ENCODE measurements at places on chromosomes 2 and 18.
A peak's percentile ranks its signal among the peaks of the same experiment; 100 is the strongest.

DNA sequence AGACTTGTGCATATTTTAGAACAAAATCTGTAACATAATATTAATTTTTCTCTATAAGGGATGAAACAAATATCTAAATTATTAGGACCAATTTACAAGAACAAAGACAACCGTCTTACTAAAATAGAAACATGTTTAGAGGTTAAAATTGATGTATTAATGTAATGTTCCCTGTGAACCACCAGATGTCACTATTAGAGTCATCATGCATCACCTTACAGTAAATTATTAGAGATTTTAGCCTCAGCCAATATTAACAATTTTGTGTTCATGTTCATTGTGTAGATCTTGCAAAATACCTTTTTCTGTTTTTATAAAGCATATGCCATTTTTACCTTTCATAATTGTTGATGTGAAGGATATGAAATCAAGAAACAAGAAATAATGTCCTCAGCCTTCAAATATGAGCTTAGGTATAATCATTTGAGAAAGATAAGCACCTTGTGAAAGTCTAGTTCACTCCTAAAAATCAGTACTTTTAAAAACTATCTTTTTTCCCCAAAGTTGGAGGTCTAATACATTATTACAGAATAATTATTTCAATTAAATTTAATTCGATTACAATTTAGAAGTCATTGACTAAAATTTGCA, 344.3 kb upstream of the KCNH7 start:
- DNase-seq = no peak

GRCh38 chr2:215787025-215787424, 226.3 kb downstream of the MREG start:
- DNase-seq = no peak

GRCh38 chr18:3652380-3653262, 202.6 kb downstream of the TGIF1 start:
- DNase-seq = peak; percentile 29

GRCh38 chr2:114113518-114113917, 223.6 kb downstream of the ACTR3 start:
- no peak for DNase-seq

DNA sequence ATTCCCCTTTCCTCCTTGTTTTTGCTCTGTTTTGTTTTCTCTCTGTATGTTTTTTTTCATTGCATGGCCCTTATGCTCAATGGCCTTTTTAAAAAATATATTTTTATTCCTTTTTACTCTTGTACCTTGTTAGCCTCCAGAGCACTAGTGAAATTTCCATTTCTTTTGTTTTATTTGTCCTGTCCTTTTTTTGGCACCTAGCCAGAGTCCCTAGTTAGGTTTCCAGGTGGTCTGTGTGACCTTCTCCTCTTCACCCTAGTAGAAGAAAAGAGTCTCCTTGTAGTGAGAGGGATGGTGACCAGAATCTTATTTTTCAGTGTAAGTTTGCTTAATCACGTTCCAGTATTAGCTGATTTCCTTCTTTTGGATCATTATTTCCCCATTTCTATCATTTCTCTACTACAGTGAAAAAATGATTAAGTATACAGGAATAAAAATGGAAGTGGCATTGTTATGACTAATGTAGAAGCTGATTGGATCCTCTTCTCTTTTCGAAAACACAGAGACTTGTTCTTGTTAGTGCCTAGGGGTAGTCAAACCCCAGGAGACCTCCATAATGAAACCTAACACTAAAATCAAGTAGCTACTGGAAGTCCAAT, 65.9 kb downstream of the NBEAL1 start:
- DNase-seq = no peak

DNA sequence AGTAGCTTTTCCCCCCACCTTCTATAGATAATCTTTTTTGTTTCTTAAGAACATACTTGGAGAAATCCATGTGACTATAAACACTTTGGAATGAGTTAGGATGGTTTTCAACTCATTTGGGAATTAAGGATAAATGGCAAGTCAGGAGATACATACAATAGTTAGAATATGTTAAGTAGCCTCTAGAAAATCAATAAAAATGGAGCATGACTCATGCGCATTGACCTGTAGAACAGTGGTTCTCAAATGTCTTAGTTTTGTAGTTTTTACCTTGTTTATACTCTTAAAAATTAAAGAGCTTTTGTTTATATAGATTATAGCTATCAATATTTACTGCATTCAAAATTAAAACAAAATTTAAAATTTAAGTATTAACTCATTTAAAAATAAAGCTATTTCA, 24.7 kb downstream of the NUP35 start:
- no peak for DNase-seq

- no peak for DNase-seq
Observed at GRCh38 chr2:173664513-173664910, 300.7 kb downstream of the SP3 start.

DNA sequence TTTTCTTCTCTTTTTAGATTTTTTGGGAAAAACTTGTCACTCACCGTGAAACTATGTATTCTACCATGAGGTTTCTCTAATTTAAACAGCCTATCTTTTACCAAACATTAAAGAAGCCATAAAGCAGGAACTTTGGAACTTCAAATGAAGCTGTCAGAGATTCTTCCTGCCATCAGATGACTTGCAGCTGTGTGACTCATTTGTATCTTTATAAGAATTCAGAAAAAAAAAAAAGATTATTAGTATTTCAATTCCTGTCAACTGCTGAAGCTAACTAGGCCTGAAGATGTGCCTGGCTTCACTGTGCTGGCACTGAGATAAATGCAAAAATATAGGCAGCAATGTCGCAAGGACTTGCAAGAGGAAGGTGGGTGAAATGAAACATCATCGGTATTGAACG, 1399.1 kb upstream of the PIK3C3 start:
- DNase-seq = no peak

- DNase-seq = no peak
Observed at GRCh38 chr2:123890148-123890547, 134.9 kb upstream of the CNTNAP5 start.

DNA sequence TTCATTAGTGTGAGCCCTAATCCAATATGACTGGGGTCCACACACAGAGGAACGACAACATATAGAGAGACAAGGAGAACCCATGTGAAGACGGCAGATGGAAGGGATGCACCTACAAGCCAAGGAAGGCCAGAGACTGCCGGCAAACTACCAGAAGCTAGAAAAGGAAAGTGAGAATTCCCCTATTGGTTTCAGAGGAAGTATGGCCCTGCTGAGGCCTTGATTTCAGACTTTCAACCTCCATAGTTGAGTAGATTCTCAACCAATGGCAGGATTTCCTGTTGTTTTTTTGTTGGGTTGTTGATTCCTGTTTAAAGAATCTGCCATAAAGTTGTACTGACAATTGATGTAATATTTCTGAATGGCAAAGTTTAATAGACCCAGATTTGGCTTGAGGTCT, 241.5 kb downstream of the SATB2 start:
- no peak for DNase-seq

- DNase-seq = no peak
Observed at GRCh38 chr2:52622266-52622665, 1145.3 kb upstream of the CHAC2 start.

DNA sequence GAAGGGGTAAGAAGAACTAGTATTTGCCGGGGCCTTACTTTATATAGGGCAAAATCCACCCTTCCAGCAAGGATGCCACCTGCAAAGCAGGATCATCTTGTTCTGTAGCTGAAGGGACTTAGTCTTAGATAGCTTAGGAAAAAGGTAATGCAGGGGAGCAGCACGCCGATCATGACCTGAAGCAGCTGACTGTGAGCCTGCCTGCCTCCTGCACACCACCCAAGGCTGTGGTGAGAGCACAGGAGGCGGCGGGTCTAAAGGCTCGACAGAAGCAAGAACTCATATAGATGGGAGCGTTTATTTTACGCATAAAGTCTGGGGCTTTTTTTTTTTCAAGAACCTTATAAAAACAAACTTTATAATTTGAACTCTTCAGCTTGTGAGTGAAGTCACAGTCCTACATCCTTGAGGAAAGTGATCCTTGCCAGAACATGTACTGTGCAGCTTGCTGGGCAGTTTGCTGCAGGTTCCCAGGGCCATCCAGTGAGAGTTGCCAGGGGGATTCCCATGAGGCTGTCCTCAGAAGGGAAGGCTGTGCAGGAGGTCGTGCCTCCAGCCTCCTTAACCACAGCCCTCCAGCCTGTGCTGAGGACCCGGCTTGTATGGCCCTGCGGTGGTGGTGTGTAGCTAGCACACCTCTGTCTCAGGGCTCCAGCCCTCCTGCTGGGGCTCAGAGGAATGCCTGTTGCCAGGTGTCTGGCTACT, 92.1 kb downstream of the RNF144A start:
- DNase-seq = no peak

- no peak for DNase-seq
Observed at GRCh38 chr2:218261423-218262236, 815 bp downstream of the GPBAR1 start.

- DNase-seq = no peak
Observed at GRCh38 chr2:26630669-26631360, 10.4 kb downstream of the CIB4 start.

GRCh38 chr2:189024901-189025618, 50.9 kb downstream of the COL3A1 start:
- no peak for DNase-seq

- DNase-seq = no peak
Observed at GRCh38 chr18:30985753-30986152, 56.8 kb downstream of the DSC3 start.

DNA sequence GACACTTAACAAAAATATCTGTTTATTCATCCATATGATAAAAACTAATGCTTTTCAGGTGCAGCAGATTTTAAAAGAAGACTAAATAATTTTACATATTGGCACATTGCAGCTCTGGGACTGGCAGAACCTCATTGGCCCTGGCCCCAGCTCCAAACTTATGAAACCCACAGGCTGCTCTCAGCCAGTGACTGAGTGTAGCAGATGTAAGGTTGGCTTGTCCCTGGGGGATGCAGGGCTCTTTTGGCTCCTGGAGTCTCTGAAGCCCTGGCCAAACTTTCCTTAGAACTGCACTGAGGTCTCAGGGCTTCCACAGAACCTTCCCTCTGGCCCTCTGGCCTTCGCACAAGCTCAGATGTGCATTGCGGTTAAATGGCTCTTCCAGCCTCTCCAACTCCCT, 725.0 kb upstream of the SOX11 start:
- DNase-seq = no peak

DNA sequence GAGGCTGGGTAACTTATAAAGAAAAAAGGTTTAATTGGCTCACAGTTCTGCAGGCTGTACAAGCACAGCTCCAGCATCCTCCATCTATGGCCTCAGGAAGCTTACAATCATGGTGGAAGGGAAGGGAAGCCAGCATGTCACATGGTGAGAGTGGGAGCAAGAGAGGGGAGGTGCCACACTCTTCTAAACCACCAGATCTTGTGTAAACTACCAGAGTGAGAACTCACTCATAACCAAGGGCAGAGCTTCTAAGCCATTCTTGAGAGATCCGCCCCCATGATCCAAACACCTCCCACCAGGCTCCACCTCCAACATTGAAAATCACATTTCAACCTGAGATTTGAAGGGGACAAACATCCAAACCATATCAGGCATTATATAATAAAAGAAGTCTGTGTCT, 121.6 kb upstream of the CDC42EP3 start:
- DNase-seq = no peak

- no peak for DNase-seq
Observed at GRCh38 chr18:51345848-51346391, 148.4 kb upstream of the MEX3C start.

DNA sequence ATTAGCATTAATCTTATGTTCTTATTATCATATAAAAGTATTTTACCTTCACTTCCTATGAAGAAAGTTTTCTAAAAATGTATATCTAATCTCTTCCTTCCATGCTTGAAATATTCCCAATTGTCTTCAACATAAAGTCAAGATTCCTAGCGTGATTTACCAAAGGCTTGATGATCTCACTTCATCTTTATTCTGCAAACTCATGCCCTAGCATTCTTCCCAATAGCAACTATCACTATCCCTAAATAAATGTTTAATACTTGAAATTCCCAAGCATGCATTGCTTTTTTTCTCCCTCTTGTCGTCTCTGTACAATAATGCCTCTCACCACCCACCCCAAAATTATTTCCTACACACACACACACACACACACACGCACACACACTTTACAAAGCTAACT, 125.8 kb downstream of the VWC2L start:
- DNase-seq = no peak

GRCh38 chr18:46893360-46893759, 23.9 kb downstream of the PIAS2 start:
- no peak for DNase-seq

DNA sequence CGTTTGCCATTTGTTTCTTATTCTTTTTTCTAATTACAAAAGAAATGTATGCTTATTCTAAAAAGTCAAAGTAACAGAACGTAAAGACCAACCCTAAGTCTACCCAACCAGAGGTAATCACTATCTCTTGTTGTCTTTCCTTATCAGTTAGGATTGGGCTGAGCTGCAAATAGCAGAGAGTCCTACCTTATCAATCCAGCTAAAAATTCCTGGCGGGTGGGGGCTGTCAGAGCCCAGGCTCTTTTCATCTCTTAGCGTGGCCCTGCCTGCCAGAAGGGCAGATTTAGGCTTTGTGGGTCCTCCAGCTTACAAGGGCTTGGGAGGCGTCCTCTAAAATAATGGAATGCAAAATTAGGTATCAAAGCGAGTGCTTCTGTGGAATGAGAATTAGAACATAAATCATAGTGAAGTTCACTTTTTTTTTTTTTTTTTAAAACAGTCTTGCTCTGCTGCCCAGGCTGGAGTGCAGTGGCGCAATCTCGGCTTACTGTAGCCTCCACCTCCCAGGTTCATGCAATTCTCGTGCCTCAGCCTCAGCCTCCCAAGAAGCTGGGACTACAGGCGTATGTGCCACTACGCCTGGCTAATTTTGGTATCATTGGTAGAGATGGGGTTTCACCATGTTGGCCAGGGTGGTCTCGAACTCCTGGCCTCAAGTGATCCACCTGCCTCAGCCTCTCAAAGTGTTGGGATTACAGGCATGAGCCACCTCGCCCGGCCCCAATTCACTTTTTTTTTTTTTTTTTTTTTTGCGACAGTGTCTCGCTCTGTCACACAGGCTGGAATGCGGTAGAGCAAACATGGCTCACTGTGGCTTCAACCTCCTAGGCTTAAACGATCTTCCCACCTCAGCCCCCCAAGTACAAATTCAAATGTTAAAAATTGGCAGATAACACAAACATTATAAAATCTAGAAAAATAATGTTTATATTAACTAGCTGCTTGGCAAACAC, 57.4 kb upstream of the B3GNT7 start:
- no peak for DNase-seq

GRCh38 chr18:3449512-3450011, 410 bp upstream of the TGIF1 start:
- DNase-seq = peak; percentile 55

- DNase-seq = no peak
Observed at GRCh38 chr18:51290860-51291259, 93.4 kb upstream of the MEX3C start.

GRCh38 chr2:219433666-219434467, 776 bp upstream of the SPEG start:
- DNase-seq = no peak
